Cardiac muscle cell (in vitro differentiated cells and primary cell): ENCODE measurements at places on chromosomes 12 and 14.

DNA sequence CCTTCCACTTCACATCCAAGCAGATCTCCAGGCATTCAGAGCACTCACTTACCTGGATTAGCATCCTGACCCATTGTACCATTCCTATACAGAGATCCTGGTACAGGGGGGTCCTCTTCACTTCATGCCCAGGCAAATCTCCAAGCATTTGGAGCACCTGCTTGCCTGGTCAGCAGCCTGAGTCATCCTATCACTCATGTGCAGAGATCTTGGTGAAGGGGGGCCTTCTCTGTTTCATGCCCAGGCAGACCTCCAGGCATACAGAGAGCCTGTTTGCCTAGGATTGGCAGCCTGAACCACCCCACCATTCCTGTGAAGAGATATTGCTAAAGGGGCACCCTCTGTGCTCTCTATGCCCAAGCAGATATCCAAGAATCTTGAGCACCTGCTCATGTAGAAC, 111.1 kb upstream of the CCDC175 start:
- no peak for DNase-seq
- H3K27me3 ChIP-seq: no peaks in the 10 kb centered on the region
- H3K27ac ChIP-seq: no peak overlapping the region
- H3K36me3 ChIP-seq: no peaks in the 10 kb centered on the region
- no peaks in the 10 kb centered on the region for H3K4me1 ChIP-seq

DNA sequence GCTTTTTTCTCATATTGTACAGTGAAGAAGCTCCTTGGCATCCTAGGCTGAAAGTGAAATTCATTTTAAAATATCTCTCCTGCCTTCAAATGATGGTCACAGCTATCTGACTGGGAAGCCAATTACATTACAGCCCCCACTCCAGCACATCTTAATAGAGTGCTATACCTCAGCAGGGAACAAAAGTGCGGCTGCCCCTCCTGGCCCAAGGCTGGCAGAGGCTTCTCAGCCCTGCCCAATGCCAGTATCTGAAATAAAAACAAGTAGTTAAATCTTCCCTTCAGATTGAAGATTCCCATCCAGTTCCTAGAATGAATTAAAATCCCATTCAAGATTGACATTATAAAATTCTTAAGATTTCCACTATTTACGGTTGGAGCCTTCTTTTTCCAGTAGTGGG, 54.9 kb upstream of the GNG2 start:
- H3K36me3 ChIP-seq: no peaks in the 10 kb centered on the region
- DNase-seq: no peak
- no peak overlapping the region for H3K27ac ChIP-seq
- no peak overlapping the region for H3K4me3 ChIP-seq
- H3K27me3 ChIP-seq: no peaks in the 10 kb centered on the region
- no peaks in the 10 kb centered on the region for H3K4me1 ChIP-seq

DNA sequence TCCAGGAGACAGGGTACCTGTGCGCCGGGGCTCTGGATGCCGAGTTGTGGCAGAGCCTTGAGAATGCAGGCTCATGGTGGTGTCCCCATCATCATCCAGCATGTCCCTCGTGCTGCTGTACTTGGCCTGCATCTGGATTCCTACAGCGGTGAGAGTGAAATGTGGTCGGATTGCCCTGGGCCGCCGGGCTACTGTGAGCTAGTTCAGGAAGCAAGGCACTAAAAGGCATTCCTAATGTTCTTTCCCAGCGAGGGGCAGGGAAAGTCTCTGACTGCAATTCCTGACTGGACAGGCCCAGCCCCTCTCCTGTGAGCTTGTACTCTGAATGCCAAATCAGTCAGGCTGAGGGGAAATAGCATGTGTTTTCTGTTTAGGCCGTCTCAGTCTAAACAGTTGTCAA, at the start of gene CLEC1A:
Gene CLEC1A, minus strand, starts transcription at position 195 of the 400 bp plus-strand sequence. Its CDS starts 63 bp downstream, at position 132.
- no peaks in the 10 kb centered on the region for H3K27me3 ChIP-seq
- no peak within 1 kb of the TSS for H3K4me3 ChIP-seq
- no peaks in the 10 kb centered on the region for H3K36me3 ChIP-seq

GRCh38 chr12:77228376-77228775, 163.0 kb upstream of the E2F7 start:
- H3K4me1 ChIP-seq: no peaks in the 10 kb centered on the region
- H3K27me3 ChIP-seq: no peaks in the 10 kb centered on the region

DNA sequence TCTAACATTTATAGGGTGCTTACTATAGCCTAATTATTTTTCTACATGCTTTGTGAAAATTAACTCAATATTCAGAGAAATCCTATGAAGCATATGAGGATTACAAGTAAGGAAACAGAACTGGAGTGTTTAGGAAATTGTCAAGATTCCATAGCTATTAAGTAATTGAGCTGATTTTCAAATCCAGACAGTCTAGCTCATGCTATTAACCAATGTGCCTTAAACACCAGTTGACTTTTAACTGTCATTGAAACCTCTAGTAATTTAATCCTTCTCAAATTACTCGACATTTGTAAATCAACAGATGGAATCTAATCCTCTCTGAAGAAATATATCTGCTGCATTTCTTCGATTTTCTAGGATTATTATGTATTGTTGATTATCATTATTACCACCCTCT, 488.9 kb downstream of the MDGA2 start:
- no peaks in the 10 kb centered on the region for H3K27me3 ChIP-seq
- H3K4me1 ChIP-seq: no peaks in the 10 kb centered on the region
- no peaks in the 10 kb centered on the region for H3K36me3 ChIP-seq
- peak; percentile 12 for DNase-seq
- no peak overlapping the region for H3K27ac ChIP-seq
- H3K4me3 ChIP-seq: no peak overlapping the region

GRCh38 chr12:57139796-57140649, 7.4 kb downstream of the LRP1-AS start:
- H3K27me3 ChIP-seq: no peaks in the 10 kb centered on the region
- H3K36me3 ChIP-seq: peaks cover 31% of the 10 kb centered on the region
- H3K27ac ChIP-seq: no peak overlapping the region
- H3K4me3 ChIP-seq: no peak overlapping the region

DNA sequence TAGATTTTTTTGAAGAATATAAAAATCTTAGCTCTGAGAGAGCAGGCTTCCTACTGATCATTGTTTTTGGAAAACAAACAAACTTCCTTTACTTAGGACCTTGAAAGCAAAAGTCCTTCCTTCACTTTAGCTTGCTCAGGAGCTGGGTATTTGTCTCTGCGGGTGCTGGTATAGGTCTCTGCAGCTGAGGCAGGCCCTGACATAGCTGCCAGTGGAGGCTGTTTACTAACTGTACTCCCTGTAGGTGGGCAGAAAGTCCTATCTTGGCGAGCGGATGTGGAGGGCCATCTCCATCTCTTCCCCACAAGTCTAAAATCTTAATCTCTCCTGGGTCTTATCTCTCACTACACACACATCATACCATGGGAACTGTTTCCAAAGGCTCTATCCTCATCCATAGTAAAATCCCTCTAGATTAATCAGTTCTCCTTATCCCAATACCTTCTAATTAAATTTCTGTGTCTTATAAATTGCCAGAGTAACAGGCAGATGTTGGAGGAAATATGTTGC, 4.1 kb upstream of the MIA2 start:
- DNase-seq: no peak
- no peak overlapping the region for H3K4me3 ChIP-seq
- H3K27ac ChIP-seq: no peak overlapping the region

- no peaks in the 10 kb centered on the region for H3K4me1 ChIP-seq
- no peak overlapping the region for H3K4me3 ChIP-seq
- no peak overlapping the region for H3K27ac ChIP-seq
- no peaks in the 10 kb centered on the region for H3K27me3 ChIP-seq
Measured at GRCh38 chr14:39974036-39974435, 541.8 kb upstream of the FBXO33 start.

DNA sequence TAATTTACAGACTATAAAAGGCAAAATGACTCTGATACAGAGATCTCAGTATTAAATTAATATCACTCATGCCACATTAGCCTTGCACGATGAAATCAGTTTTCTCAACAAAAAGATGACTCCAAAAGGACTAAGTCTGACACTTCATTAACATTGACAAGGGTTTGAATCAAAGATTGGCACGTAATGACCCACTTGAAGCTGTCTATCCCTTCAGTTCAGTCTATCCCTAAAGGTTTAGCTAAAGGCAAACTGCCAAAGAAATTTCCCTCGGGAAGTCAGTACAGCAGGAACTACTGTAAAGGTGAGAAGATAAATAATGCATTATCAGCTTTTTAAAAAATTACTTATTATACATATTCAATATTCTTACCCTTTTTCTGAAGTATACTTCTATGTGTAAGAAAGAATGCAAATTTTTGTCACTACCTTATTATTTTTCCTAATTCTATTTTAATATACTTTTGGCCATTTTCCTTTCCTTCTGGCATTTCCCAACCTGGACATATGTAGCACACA, 127.1 kb downstream of the NELL2 start:
- no peak for DNase-seq
- H3K4me3 ChIP-seq: no peak overlapping the region
- no peak overlapping the region for H3K27ac ChIP-seq

GRCh38 chr12:109950625-109951024, 45.5 kb downstream of the GIT2 start:
- H3K27me3 ChIP-seq: no peaks in the 10 kb centered on the region
- peak overlapping the region; percentile 84 for H3K27ac ChIP-seq
- H3K36me3 ChIP-seq: peaks cover 18% of the 10 kb centered on the region
- no peak for DNase-seq
- H3K4me1 ChIP-seq: peaks cover 38% of the 10 kb centered on the region

DNA sequence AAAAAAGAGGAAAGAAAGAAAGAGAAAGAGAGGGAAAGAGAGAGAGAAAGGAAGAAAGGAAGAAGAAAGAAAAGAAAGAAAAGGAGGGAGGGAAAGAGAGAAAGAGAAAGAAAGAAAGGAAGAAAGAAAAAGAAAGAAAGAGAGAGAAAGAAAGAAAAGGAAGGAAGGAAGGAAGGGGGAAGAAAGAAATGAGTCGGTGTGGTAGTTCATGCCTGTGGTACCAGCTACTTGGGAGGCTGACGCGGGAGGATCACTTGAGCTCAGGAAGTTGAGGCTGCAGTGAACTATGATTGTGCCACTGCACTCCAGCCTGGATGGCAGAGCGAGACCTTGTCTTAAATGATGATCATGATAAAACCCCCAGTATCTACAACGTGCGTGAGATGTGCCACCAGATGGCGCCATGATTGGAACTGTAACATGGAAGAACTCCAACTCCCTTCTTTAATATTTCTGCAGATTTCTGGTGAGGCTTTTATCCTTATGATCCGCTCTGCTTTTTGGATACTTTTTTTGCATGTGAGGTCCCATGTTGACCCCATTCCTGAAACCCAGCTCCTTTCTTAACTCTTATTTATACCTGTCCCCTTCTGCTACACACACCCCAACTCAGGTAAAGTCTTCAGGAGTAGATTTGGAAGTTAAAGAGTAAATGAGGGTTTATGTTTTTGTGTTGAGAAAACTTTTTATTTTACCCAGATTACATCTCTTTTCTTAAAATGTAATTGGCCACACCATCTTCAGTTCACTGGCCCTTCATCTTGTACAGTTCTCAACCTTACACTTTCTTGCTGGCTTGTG, 25.6 kb downstream of the RNASE10 start:
- H3K27me3 ChIP-seq: no peaks in the 10 kb centered on the region
- H3K27ac ChIP-seq: no peak overlapping the region
- no peaks in the 10 kb centered on the region for H3K36me3 ChIP-seq
- no peaks in the 10 kb centered on the region for H3K4me1 ChIP-seq

GRCh38 chr14:64971491-64971942, 619 bp downstream of the RAB15 start:
- H3K27ac ChIP-seq: no peak overlapping the region
- H3K4me3 ChIP-seq: peak overlapping the region; percentile 59
- peak; percentile 7 for DNase-seq
- H3K4me1 ChIP-seq: no peaks in the 10 kb centered on the region

GRCh38 chr14:77804592-77804991, 4.7 kb downstream of the ADCK1 start:
- DNase-seq: peak; percentile 29
- no peaks in the 10 kb centered on the region for H3K27me3 ChIP-seq
- H3K36me3 ChIP-seq: no peaks in the 10 kb centered on the region
- H3K4me3 ChIP-seq: no peak overlapping the region
- no peaks in the 10 kb centered on the region for H3K4me1 ChIP-seq
- H3K27ac ChIP-seq: no peak overlapping the region

- no peaks in the 10 kb centered on the region for H3K36me3 ChIP-seq
- H3K27ac ChIP-seq: no peak overlapping the region
- no peak overlapping the region for H3K4me3 ChIP-seq
- DNase-seq: no peak
- H3K4me1 ChIP-seq: no peaks in the 10 kb centered on the region
Measured at GRCh38 chr14:77221241-77221871, 39.8 kb downstream of the TMEM63C start.

GRCh38 chr14:72678356-72678755, 215.5 kb downstream of the DPF3 start:
- no peak overlapping the region for H3K27ac ChIP-seq
- peak; percentile 13 for DNase-seq
- peaks cover 11% of the 10 kb centered on the region for H3K36me3 ChIP-seq
- H3K27me3 ChIP-seq: no peaks in the 10 kb centered on the region

GRCh38 chr14:97707603-97708002, 910.4 kb downstream of the VRK1 start:
- H3K36me3 ChIP-seq: no peaks in the 10 kb centered on the region
- H3K27ac ChIP-seq: no peak overlapping the region
- no peak for DNase-seq
- no peaks in the 10 kb centered on the region for H3K27me3 ChIP-seq
- no peak overlapping the region for H3K4me3 ChIP-seq

GRCh38 chr12:39368891-39369290, 74.0 kb downstream of the KIF21A start:
- H3K27ac ChIP-seq: no peak overlapping the region
- DNase-seq: no peak
- no peaks in the 10 kb centered on the region for H3K4me1 ChIP-seq
- no peak overlapping the region for H3K4me3 ChIP-seq

- H3K27ac ChIP-seq: no peak overlapping the region
- no peaks in the 10 kb centered on the region for H3K4me1 ChIP-seq
- no peaks in the 10 kb centered on the region for H3K36me3 ChIP-seq
Measured at GRCh38 chr14:24910408-24910986, 139.4 kb downstream of the STXBP6 start.

GRCh38 chr14:92647797-92648279, 100.6 kb downstream of the LGMN start:
- peaks cover 7% of the 10 kb centered on the region for H3K4me1 ChIP-seq
- H3K36me3 ChIP-seq: no peaks in the 10 kb centered on the region
- peak; percentile 47 for DNase-seq
- H3K27ac ChIP-seq: peak overlapping the region; percentile 57
- no peaks in the 10 kb centered on the region for H3K27me3 ChIP-seq

- no peaks in the 10 kb centered on the region for H3K36me3 ChIP-seq
- no peak overlapping the region for H3K4me3 ChIP-seq
- H3K27ac ChIP-seq: peak overlapping the region; percentile 8
- H3K4me1 ChIP-seq: no peaks in the 10 kb centered on the region
- no peaks in the 10 kb centered on the region for H3K27me3 ChIP-seq
Measured at GRCh38 chr12:28456934-28457710, 266.9 kb downstream of the CCDC91 start.

- no peaks in the 10 kb centered on the region for H3K4me1 ChIP-seq
- no peak overlapping the region for H3K4me3 ChIP-seq
- DNase-seq: no peak
- H3K27ac ChIP-seq: no peak overlapping the region
- no peaks in the 10 kb centered on the region for H3K36me3 ChIP-seq
Measured at GRCh38 chr14:24798911-24799462, 165.0 kb upstream of the GZMB start.
